ENCODE measurements at places on chromosomes 1 and 21. TPM values are rescaled to one million over a fixed set of nuclear protein-coding genes. Genes with fewer than 3 reads are reported as not detected.

GRCh38 chr1:48203287-48203900 is 19.1 kb upstream of the SLC5A9 start:
- peak; percentile 55 for DNase-seq

DNA sequence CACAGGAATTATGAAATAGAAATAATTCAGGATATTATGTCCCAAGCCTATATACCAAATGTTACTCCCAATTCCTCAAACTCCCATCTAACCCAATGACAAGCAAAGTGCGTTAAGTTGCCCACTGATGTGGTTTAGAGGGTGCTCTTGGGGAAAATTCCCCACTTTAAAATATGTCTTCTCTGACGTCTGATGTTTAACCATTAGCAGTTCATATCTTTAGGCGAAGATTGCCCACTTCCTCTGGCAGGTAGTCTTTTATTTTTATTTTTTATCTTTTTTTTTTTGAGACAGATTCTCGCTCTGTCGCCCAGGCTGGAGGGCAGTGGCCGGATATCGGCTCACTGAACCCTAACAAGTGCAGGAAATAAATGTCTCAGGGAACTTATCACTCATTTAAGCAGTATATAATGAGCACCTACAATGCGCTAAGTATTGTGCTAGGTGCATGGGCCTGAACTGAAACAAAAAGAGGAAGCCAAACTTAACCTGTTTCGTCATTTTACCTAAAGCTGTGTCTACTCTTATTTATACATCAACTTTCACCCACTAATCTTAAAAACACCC is 1.3 kb upstream of the LYST start:
- DNase-seq = no peak

- no peak for DNase-seq
Observed at GRCh38 chr21:43280949-43281633, 112.3 kb downstream of the CRYAA start.

- DNase-seq = peak; percentile 63
Observed at GRCh38 chr1:232634096-232634495, 4.2 kb upstream of the SIPA1L2 start.

- DNase-seq = peak; percentile 76
Observed at GRCh38 chr21:29372063-29372802, 73.5 kb downstream of the BACH1 start.

GRCh38 chr1:18955131-18955440 is 1.4 kb downstream of the IFFO2 start:
- no peak for DNase-seq

GRCh38 chr1:101183388-101183699 is 53.5 kb upstream of the S1PR1 start:
- no peak for DNase-seq

- DNase-seq = no peak
Observed at GRCh38 chr1:87104140-87104539, 189.7 kb downstream of the HS2ST1 start.

- DNase-seq = no peak
Observed at GRCh38 chr1:78333502-78333901, 157.3 kb upstream of the PTGFR start.

- DNase-seq = no peak
Observed at GRCh38 chr1:198700396-198700795, 61.6 kb downstream of the PTPRC start.

DNA sequence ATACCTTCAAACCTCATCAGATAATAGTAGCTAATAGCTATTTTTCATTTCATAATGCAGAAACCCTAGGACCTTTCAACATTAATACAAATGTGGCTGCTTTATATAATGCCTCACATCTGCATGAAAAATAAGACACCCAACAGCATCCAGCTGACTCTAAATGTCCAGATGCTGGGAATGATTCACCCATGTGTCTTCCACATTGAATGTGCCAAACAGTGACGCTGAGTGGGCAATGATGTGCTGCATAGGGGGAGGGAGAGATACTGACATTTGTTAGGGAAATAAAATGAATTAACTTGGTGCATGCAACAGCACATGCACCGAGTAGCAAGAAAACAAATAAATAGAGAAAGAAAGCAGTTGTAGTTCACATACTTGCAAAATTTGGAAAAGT is 199.3 kb downstream of the DSCAM start:
- DNase-seq = no peak

DNA sequence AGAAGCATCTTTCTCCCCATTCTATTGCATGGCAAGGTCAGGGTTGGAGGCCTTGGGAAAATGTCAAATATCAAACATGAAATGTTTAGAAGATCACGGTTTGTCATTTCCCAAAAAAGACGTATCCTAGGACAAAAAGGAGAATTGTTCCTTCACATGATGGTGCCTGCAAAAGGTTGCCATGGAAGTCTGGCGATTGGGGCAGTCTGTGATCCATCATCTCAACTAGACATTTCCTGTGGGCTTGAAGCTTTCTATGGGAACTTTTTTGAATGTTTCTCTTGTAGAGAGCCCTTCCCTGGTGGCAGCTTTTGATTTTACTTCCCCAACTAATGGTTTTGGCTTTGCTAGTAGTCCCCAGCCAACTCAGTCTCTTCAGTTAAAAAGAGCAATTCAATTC is 106.3 kb downstream of the TGFB2 start:
- DNase-seq = no peak

GRCh38 chr1:12208271-12208670 is 21.6 kb upstream of the VPS13D start:
- DNase-seq = no peak

GRCh38 chr21:37532868-37533780 is 166.6 kb downstream of the DYRK1A start:
- DNase-seq = peak; percentile 78

DNA sequence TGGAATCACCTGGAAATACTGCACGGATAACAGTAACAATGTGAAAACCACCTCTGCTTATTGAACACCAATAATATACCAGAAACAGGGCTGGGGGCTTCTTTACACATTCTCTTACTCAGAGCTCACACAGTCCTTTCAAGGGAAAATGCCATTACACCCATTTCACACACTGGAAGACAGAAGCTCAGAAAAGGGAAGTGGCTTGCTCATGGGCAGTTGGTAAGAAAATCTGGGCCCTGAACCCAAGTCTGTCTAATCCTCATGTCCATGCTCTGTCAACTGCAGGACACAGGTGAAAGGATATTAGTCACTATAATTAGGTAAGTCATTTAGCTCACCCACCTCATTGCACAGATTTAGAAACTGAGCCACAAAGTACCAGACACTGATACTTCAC is 18.6 kb downstream of the C8A start:
- DNase-seq = no peak

GRCh38 chr1:77631751-77632150 is 50.7 kb downstream of the ZZZ3 start:
- DNase-seq = no peak

DNA sequence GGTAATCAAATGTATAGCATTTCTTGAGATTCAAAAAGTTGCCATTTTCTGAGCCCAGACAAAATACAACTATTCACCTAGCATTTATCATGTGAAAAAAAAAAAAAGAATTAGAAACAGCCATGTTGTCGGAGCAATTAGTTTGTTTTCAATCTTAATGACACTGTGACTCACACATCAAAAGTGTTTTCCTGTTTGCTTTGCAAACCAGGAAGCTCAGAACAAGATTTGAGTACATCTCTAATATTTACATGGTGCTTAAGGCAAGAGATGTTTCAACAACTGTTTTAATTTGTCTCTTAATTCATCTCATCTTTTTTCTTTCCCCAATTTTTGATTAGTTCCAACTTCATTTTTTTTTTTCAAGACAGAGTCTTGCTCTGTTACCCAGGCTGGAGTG is 62.5 kb upstream of the CAPZB start:
- no peak for DNase-seq

DNA sequence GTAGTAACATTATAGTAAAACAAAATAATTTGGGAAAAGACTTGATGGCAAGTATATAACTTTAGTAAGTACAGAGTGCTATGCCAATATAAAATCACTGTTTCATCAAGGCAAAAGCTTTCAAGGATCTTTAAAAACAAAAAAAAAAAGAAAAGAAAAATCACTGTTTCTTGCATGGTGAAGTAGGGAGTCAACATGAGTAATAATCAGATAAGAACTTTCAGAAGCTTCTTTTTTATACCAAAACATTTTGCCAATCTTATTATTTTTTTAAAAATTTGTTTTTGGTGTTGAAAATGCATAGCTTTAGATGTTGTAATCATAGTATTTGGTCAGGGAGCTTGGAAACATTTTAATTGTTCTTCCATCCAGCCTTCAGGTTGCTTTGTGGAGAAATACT is 37.2 kb downstream of the CAMSAP2 start:
- DNase-seq = no peak

DNA sequence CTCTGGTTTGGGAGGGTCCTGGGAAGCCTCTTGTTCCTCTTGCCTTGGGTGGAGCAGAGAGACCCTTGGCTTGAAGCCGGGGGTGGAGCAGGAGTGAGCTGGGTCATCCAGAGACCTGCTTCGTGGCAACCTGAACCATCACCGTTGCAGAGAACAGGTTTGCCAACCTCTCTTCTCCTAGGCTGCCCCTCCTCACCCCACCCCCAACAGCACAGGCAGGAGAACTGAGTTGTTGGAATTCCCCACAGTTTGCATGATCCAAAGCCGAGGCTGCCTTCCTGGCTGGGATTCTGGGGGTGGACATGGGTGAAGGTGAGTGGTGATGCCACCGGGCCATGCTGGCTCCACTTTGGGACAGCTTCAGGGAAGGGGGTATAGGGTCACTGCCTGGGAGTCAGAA is 2.2 kb downstream of the WNT4 start:
- DNase-seq = peak; percentile 72

DNA sequence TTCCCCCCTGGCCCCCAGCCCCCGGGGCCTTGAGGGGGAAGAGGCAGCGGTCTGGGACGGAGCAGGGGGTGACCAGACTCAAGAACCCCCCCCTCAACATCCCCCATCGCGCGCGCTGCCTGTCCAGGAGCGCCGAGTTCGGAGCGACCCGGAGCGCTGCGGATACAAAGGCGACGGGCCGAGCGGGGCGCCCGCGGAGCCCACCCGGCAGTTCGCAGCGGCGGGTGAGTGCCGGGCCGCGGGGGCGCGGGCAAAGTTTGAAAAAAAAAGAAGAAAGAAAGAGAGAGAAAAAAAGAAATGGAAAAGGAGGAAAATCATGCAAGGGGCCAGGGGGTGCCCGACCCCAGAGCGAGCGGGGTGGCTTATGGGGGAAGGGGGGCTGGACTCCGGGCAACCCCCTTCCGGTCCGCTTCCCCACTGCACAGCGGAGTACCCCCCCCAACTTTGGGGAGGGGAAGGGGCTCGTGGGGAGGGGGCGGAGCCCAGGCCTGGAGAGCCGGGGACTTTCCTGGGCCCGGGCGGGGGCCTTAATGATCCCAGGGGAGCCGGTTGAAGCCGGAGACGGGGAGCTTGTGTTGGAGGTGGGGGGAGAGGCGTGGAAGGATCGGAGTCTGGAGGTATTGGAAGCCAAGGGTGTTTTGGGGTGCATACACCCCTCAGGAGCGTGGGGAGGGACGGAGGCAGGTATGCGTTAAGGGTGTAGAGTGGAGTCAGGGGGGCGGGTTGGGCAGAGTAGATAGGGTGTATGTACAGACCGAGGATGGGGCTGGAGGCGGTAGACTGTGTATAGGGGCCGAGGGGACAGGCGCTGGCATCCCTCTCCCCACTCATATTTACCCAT is 502 bp downstream of the VANGL2 start:
- peak; percentile 67 for DNase-seq

DNA sequence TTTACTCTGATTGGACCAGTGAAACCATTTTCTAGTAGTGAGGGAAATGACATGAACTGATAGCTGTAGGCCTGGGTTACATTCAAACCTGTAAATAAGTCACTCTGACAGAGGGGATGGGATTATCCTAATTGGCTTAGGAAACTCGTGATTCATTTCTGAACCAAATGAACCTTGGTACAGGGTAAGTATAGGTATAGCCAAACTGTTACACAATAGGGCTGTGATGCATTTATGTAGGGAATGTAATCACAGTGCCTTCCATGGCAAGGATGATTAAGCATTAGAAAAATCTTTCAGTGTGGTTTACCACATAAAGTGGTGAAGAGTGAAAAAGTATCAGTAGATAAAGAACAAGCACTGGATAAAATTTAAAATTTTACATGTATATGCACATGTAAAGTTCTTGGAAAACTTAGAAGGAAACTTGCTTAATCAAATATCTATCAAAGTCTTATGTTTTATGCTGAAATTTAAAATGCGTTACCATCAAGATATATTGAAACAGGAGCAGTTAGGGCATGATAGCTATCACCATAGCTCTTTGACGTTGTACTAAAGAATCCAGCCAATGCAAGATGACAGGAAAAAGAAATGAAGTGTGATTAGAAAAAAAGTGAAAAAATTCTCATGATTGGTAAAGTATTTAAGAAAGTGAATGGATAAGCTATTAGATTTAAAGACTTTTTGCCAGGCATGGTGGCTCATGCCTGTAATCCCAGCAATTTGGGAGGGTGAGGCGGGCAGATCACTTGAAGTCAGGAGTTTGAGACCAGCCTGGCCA is 63.0 kb downstream of the RABGAP1L start:
- DNase-seq = no peak

DNA sequence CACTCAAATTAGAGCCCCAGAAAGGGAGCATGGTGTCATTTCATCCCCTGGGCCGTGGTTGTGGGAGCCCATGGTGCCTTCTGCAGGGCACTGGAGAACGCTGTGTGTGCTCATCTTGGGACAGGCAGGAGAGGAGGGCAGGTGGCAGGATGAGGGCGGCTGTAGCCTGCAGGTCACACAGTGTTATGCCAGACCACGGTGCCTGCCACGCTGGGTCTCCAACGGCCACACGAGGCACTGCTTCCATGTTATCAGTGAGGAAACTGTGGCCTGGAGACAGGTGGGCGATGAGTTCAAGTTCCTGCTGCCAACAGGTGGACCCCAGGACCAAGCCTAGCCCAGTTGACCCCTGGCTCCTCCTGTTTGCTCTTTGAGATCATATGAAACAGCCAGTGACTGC is 21.0 kb downstream of the ABCG1 start:
- peak; percentile 59 for DNase-seq

DNA sequence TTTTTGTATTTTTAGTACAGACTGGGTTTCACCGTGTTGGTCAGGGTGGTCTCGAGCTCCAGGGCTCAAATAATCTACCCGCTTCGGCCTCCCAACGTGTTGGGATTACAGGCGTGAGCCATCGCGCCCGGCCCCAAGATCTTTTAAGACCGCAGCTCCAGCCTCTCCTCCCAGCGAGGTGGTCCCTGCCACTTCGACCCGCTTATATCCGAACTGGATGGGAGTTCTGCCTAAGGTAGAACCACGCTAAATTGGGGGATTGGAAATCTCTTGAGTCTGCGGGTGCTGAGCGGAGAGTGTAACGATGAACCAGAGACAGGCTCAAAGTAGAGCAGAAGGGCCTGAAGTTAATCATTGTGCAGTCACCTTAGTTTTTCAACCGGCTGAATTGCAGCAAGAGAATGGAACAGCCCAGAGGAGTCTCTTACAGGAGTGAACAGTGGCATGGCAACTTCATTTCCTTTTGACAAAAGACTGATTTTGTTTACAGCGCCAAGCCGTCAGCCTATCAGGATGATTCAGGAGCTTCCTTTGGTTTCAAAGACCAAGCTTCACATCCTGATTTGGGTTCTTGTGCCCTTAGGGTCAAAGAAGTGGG is 726 bp upstream of the CYB5R1 start:
- DNase-seq = no peak

The NES gene
- 65.8 TPM for total RNA-seq

The EFCAB7 gene
- total RNA-seq = 7.2 TPM

The ERG gene
- not detected for total RNA-seq

The C1orf141 gene
- not detected for total RNA-seq

The KRTAP10-8 gene
- not detected for total RNA-seq

The CELSR2 gene
- 16.9 TPM for total RNA-seq

The WNT9A gene
- total RNA-seq = 1.5 TPM

The GCSAML gene
- total RNA-seq = not detected

The CENPL gene
- total RNA-seq = 13.6 TPM

The TRIM67 gene
- 0.05 TPM for total RNA-seq

Data from endodermal cell (in vitro differentiated cells).